MV-4-11 (cell line): ENCODE measurements at places on chromosomes 4 and X.
A peak's percentile ranks its signal among the peaks of the same experiment; 100 is the strongest.

- no peak for DNase-seq
Measured at GRCh38 chr4:15836362-15836761, 58.2 kb downstream of the CD38 start.

GRCh38 chr4:152398060-152398459 lies 137.8 kb downstream of the FBXW7 start:
- DNase-seq: no peak

DNA sequence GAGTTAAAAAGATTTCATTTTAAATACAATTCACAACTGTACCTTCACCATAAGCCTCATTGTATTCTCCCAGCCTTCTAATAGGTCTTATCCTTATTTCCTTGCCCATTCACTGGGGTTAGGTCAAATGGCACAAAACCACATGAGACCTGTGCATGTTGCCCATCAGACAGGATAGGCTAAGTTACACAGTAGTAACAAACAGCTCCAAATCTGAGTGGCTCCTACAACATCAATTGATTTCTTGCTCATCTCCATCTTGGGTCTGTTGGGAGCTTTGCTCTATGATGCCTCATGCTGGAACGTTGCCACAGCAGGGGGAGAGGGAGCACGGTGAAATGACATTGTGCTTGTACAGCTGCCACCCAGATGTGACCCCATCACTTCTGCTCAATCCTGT lies 70.6 kb downstream of the DHX15 start:
- no peak for DNase-seq

- peak; percentile 78 for DNase-seq
Measured at GRCh38 chr4:124854968-124855367, 142.4 kb upstream of the ANKRD50 start.

DNA sequence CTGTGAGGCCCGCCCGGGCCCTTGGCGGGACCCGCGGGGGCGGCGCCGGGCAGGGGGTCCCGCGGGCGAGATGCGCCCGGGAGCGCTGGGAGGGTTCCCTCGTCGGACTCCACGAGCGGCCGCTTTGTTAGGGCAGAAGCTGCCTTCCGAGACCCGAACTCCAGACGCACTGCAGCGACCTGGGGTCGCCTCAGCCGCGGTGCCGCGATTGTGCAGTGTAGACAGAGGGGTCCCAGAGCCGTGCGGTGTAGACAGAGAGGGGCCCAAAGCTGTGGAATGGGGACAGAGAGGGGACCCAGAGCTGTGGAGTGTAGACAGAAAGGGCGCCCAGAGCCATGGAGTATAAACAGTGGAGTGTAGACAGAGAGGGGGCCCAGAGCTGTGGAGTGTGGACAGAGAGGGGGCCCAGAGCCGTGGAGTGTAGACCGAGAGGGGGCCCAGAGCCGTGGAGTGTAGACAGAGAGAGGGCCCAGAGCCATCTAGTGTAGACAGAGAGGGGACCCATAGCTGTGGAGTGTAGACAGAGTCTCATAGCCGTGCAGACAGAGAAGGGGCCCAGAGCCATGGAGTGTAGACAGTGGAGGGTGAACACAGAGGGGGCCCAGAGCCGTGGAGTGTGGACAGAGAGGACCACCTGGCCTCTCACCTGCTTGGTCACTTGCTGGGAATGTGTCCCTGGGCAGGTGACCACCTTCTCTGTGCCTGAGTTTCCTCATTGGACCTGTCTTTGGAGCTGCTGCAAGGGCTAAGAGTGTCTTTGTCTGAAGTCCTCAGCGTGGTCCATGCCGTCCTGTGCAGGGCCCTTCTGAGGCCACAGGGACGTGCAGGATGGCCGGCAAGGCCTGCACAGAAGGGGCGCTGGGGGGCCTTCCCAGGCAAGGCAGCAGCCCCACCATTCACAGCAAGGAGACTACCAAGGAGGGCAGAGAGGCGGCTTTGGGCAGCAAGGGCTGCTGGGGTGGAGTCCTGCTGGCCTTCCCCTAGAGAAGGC lies 875 bp downstream of the RGS12 start:
- no peak for DNase-seq

- DNase-seq: no peak
Measured at GRCh38 chr4:22686141-22686540, 6.6 kb upstream of the GBA3 start.
